Cortex of kidney (tissue), 1 donor: ENCODE measurements at places on chromosomes 6 and 20.

GRCh38 chr6:127992144-127992543 lies 91.3 kb upstream of the THEMIS start:
- no peak for DNase-seq

DNA sequence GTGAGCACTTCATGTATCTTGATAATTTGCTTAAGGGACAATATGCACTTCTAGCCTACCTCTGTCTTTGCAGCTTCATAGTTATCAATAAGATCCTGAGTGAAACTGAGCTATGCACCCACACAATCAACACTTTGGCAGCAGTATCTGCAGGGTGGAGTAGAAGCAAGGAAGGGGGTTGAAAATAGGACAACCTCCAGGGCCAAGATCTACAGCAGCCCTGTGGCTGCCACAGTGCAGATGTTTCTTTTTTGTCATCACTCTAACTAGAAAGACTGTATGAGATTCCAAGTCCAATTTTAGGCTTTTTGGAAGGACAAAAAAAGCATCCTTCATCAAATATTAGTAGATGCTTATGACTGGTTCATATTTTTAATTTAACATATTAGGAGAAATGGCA lies 336.1 kb upstream of the CITED2 start:
- no peak for DNase-seq

DNA sequence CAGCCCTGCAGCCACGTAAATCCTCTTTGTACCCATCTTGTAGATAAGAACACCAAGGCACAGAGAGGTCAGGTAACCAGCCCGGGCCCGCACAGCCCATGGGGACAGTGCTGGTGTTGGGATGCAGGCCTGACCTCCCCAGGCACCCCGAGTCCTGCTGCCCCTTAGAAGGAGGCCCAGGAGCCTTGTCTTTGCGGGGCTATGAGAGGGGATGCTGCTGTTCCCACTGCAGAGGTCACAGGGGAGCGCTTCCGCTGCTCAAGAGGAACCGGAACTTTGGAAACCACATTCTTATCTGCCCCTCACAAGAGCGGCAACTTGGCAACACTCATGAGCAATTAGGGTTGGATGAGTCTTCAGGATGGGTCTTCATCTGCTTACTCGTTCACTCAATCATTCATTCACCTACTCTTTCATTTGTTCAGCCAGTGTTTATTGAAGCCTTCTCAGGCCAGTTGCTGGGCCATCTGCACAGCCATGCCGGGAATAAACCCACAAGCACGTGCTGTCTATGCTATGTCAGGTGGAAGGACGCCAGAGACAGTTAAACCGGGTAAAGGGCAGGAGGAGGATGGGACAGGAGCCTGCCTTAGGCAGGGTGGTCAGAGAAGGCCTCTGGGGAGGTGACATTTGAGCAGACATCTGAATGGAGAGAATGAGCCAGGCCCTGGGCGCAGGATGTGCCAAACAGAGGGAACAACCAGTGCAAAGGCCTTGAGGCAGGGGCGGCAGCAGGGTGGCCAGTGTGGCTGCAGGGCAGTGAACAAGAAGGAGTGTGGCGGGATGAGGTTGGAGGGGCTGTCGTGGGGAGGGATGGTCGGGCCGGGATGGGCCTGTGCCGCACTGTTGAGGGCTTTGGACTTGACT lies 60.8 kb downstream of the RBM38 start:
- no peak for DNase-seq

DNA sequence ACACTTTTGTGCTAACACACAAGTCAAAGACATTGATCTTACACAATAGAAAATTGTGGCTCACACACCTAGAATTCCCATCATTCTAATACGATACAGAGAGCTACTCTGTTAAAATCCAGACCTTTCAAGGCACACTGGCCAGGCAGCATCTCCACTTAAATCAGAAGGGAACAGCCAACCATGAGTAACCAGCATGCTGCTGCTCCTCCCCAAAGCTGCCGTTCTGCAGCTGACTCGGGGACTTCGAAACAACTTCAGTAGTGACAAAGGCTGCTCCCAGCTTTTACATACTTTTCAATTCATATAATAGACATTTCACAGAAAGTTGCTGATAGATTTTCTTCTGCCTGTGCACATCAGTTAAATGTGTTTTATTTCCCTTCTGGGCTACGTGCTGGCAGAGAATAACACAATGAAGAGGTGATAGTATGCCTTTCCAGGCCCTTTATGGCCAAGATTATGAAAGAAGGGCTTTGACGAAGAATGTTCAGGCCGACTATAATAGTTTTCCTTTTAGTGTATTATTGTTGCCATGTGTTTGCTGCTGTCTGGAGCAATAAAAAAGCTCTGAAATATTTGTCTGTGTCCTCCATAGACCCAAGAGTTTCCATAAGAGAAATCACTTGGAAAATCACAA lies 159.0 kb downstream of the GMDS start:
- no peak for DNase-seq

- no peak for DNase-seq
Observed at GRCh38 chr20:32966382-32966781, 37.9 kb downstream of the SUN5 start.

- no peak for DNase-seq
Observed at GRCh38 chr20:16174311-16174710, 398.9 kb downstream of the KIF16B start.

DNA sequence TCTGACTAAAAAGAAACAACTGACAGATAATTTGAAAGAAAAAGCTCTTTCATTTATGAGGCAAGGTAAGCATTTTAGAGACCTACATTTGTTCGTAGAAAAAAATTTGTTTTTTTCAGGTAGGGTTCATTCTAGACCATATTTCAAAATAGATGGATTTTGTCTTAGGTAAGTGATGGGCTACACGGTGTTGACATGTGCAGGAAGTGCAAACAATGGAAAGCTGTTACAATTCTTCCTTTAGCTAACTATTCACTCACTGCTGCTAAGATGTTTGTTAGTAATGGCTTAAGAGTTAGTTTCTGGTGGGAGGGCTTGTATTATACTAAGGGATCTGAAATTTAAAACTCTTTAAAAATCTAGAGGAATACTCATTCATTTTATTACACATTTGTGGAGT lies 96.7 kb downstream of the CD109 start:
- no peak for DNase-seq

DNA sequence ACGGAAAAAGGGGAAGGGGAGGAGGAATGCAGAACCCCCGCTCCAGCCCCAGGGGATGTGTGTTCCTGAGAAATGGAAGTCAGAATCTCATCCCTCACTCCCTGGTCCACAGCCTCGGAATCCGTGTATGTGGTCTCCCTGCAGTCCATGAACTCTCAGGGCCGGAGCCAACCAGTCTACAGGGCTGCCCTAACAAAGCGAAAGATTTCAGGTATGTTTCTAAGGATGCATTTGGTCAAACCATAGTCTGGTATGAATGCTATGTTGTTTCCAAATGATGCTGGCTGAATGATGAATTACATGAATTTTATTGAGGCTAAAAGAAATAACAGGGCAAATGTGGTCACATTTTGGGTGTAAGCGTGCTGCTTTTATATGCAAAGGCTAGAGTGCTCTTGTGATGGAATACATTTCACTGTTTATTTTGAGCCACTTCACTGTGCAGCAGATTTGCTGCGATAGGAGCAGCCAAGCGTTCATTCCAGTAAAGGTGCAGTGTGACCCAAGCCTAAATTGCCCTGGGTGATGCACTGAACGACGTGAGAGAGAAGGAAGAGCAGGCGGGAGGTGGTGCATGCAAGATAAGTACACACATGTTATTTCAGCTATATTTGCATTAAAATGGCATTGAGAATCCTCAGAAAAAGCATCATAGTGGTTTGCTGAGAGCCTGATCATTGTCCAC lies 52.4 kb downstream of the FNDC1 start:
- no peak for DNase-seq

DNA sequence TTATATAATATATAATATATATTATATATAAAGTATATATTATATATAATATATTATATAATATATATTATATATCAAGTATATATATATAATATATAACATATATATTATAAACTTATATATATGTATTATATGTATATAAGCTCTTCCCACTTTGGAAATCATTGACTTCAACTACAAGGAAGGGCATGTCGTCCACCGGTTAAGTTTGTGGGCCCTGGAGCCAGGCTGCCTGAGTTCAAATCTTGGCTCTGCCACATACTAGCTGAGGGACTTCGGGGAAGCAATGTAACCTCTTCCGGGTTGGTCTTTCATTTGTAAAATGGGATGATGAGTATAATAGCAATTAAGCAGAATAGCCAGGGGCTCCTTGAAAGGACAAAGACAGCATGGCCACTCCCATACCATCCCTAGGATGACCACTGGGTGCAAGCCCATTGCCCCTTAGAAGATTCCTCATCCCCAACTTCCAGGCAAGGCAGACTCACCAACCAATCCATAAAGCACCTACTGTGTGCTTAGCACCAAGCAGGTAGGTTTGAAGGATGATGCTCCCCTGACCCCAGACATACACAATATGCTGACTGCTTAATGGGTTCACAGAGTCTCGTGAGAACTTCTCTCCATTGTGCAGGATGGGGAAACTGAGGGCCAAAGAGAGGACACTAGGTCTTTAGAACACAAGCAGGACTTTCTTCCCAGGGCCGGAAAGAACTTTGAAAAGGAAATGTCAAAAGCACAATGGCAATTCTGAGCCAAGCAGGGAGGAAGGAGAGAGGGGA lies 163.2 kb downstream of the MRPL14 start:
- no peak for DNase-seq

DNA sequence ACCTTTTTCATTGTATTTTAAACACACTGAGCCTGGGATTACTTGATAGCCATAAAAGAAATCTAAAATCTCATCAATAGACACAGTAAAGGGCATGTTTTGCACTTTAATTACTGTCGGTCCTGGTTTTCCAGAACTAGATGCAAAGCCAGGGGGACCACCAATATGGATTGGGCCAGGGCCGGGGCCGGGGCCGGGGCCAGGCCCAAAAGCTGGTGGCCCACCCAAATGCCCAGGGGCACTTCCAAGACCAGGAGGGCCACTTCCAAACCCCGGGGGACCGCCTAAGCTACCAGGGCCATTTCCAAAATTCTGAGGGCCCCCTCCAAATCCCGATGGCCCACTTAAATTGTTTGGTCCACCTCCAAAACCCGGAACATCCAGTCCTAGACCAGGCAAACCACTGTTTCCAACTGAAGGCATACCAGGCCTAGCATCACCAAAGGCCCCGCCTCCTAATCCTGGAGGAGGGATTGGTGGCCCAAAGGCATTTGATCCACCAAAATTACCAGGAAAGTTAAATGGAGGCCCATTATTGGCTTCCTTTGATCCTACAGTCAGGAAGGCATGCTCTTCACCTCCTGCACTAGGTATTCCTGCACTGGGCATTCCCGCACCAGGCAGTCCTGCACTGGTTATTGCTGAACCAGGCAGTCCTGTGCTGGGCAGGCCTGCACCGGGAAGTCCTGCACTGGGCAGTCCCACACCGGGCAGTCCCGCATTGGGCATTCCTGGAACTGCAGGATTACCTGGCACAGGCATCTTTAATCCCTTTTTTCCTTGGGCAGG lies 11.9 kb downstream of the CPNE1 start:
- DNase-seq: no peak

GRCh38 chr6:113920663-113921267 lies 50.2 kb downstream of the HDAC2 start:
- DNase-seq: no peak

- no peak for DNase-seq
Observed at GRCh38 chr20:45014671-45015415, 48.5 kb downstream of the STK4 start.

DNA sequence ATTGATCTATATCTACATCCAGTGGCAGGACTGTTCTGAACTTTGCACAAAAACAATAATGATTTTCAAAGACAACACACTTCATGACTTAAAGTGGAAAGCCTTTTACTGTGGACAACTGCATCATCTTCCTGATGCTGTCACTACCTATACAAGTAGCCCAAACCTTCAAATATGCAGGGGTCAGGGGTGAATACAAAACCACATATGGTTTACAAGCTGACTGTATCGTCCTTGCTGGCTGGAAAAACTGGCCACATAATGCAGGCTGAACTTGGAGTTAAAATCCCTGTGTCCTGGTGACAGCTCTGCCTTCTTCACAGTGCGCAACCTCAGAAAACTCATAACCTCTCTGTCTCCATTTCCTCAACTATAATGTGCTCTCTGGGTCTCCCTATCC lies 128.9 kb downstream of the GMDS start:
- DNase-seq: no peak

GRCh38 chr6:157848693-157849092 lies 25.6 kb downstream of the SNX9 start:
- DNase-seq: no peak

- DNase-seq: no peak
Observed at GRCh38 chr20:62963614-62964397, 11.3 kb downstream of the SLC17A9 start.

- no peak for DNase-seq
Observed at GRCh38 chr6:125868678-125869395, 78.1 kb downstream of the NCOA7 start.

DNA sequence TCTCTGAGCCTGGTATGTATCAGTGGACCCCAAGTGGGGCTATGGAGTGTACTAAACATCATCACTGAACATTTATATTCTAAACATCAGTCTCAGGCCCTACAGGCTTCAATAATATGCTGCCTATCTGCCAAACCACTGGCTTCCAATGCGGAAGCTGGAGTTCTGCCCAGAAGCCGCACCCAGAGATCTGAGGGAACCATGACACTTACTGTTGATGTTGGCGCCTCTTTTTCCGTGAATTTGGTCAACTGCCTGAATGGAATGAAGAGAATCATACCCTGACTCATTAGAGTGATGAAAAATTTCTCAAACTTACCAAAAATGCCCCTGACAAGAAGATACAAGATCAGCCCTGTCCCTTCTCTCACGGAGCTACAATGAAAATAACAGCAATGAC lies 66.2 kb downstream of the SLC22A23 start:
- DNase-seq: no peak

- DNase-seq: no peak
Observed at GRCh38 chr6:160133441-160134336, 12.1 kb downstream of the SLC22A1 start.

DNA sequence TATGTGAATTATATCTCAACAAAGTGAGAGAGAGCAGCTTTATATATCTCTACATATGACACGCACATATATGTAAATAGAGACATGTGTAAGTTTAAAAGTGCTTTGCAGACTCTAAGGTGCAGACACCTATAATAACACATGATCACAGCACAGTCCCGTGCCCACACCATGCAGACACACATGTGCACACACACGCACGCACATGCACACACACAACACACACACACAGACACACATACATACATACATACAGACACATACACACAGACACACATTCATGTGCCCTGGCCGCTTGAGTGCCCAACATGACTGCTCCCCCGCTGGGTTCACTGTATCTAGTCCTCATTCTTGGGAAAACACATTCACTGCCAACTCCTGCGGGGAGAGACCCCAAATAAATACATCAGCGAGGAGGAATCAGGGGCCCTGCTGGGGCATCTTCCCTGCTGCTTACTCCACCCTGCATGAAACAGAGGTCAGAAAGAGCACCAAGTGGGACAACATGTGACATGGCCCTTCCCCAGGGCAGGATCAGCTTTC lies 121.3 kb downstream of the BMP7 start:
- DNase-seq: no peak
